ENCODE measurements at places on chromosomes 11 and 22. TPM values are rescaled to one million over a fixed set of nuclear protein-coding genes. Genes with fewer than 3 reads are reported as not detected.
A peak's percentile ranks its signal among the peaks of the same experiment; 100 is the strongest.

Gene FUT4
- polyA plus RNA-seq = 8.4 TPM

Gene OR8G5
- not detected for polyA plus RNA-seq

DNA sequence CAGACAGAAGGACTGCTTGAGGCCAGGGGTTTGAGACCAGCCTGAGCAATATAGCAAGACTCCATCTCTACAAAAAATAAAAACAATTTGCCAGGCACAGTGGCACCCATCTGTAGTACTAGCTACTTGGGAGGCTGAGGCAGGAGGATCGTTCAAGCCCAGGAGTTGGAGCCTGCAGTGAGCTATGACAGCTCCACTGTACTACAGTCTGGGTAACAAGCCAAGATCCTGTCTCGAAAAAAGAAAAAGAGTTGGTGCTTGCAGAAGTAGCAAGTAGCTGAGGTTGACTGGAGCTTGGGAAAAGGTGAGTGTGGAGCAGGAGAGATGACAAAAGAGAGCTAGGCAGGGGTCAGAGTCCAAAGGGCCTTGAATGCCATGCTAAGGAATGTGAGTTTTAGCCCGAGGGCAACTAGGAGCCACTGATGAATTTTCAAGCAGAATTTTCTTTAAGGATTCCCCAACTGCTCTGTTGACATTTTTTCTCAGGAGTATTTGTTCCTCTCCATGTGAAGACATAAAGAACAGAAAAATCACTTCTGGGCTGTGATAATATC is 3.1 kb downstream of the AP1B1 start:
- H3K27me3 ChIP-seq = no peaks in the 10 kb centered on the region
- peaks cover 21% of the 10 kb centered on the region for H3K36me3 ChIP-seq
- H3K4me1 ChIP-seq = peaks cover 67% of the 10 kb centered on the region
- peak overlapping the region; percentile 53 for H3K27ac ChIP-seq

GRCh38 chr11:57310091-57310490 is 14.7 kb downstream of the TNKS1BP1 start:
- peaks cover 5% of the 10 kb centered on the region for H3K27me3 ChIP-seq
- no peak overlapping the region for H3K4me3 ChIP-seq
- DNase-seq = no peak
- peak overlapping the region; percentile 83 for H3K27ac ChIP-seq

DNA sequence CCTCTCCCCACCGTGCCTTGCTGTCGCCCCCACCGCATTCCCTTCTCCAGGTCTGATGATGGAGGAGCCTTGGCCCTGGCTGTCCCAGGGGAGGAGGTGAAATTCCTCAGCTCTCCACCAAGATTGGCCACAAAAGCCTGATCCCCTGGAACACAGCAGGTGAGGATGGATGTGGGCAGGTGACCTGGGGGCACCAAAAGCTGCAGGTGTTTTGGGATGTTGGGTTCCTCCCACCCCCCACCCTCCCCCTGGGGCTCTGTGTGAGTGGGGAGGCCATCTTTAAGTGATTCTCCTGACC is 639 bp downstream of the TRIOBP start:
- DNase-seq = no peak
- H3K4me3 ChIP-seq = no peak overlapping the region
- no peak overlapping the region for H3K27ac ChIP-seq
- peaks cover 30% of the 10 kb centered on the region for H3K4me1 ChIP-seq
- no peaks in the 10 kb centered on the region for H3K36me3 ChIP-seq
- no peaks in the 10 kb centered on the region for H3K27me3 ChIP-seq

DNA sequence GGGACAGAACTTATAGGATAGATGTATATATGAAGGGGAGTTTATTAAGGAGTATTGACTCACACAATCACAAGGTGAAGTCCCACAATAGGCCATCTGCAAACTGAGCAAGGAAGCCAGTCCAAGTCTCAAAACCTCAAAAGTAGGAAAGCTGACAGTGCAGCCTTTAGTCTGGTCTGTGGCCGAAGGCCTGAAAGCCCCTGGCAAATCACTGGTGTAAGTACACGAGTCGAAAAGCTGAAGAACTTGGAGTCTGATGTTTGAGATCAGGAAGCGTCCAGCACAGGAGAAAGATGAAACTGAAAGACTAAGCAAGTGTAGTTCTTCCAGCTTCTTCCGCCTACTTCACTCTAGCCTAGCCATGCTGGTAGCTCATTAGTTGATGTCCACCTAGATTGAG is 799.6 kb upstream of the ARHGAP42 start:
- no peaks in the 10 kb centered on the region for H3K4me1 ChIP-seq
- H3K27ac ChIP-seq = no peak overlapping the region
- H3K27me3 ChIP-seq = no peaks in the 10 kb centered on the region
- no peak overlapping the region for H3K4me3 ChIP-seq

DNA sequence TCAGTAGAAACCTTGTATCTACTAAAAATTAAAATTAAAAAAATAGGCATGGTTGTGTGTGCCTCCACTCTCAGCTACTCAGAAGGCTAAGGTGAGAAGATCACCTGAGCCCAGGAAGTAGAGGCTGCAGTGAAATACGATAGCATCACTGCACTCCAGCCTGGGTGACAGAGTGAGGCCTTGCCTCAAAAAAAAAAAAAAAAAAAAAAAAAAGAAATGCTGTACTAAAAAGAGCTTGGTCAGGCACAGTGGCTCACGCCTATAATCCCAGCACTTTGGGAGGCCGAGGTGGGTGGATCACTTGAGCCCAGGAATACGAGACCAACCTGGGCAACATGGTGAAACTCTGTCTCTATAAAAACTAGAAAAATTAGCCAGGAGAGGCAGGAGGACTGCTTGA is 36.5 kb downstream of the SBF2 start:
- no peaks in the 10 kb centered on the region for H3K27me3 ChIP-seq
- H3K36me3 ChIP-seq = no peaks in the 10 kb centered on the region
- H3K4me1 ChIP-seq = peaks cover 12% of the 10 kb centered on the region
- DNase-seq = no peak
- no peak overlapping the region for H3K27ac ChIP-seq

GRCh38 chr11:46120346-46121300 is 631 bp downstream of the PHF21A start:
- H3K4me1 ChIP-seq = peaks cover 51% of the 10 kb centered on the region
- H3K4me3 ChIP-seq = peak overlapping the region; percentile 73
- peak; percentile 78 for DNase-seq
- H3K36me3 ChIP-seq = no peaks in the 10 kb centered on the region
- H3K27me3 ChIP-seq = no peaks in the 10 kb centered on the region

- no peak overlapping the region for H3K27ac ChIP-seq
- DNase-seq = no peak
- H3K27me3 ChIP-seq = no peaks in the 10 kb centered on the region
- peaks cover 5% of the 10 kb centered on the region for H3K4me1 ChIP-seq
- H3K4me3 ChIP-seq = no peak overlapping the region
These were observed 38.6 kb upstream of the DLAT start for GRCh38 chr11:111986589-111986988.
